B cell (primary cell): ENCODE measurements at places on chromosomes 7 and 10.

DNA sequence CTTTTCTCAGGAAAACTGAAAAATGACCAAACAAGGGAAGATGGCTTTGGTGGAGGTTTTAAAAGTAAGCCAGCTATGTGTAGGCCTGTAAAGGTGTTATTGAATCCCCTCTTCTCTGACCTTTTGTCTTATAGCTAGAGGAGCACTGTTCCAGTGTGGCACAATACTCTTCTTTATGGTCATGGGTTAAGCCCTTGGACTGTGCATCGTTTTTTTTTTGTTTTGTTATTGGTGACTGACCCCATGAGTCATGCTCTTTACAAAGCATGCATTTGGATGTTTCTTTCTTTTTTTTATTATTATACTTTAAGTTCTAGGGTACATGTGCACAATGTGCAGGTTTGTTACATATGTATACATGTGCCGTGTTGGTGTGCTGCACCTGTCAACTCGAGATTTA is 19.6 kb upstream of the FAM25A start:
- no peak for DNase-seq

- no peak for DNase-seq
These were observed 991 bp upstream of the FAM204A start for GRCh38 chr10:118343115-118343514.

DNA sequence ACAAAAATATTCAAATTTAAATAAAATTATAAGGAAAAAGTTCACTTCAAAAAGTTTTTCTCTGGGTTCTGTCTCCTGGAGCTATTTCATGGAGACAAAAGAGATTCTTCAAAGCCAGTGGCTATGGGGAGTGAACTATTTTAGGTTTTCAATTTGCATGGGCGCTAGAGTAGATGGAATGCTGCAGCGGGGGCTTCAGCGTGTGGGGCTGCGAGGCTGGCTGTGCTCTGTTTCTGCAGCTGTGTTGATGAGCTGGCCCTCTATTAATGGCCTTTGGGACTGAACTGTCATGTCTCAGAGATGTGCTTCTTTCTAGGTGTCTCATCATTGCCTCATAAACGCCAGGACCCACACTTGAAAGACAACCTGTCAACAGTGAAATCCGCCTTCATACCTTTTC is 108.4 kb upstream of the NPY start:
- no peak for DNase-seq

- no peak for DNase-seq
These were observed 7.6 kb upstream of the CPN1 start for GRCh38 chr10:100089241-100089640.

- DNase-seq: peak; percentile 80
These were observed 712 bp downstream of the ITPRIP start for GRCh38 chr10:104337521-104337984.

DNA sequence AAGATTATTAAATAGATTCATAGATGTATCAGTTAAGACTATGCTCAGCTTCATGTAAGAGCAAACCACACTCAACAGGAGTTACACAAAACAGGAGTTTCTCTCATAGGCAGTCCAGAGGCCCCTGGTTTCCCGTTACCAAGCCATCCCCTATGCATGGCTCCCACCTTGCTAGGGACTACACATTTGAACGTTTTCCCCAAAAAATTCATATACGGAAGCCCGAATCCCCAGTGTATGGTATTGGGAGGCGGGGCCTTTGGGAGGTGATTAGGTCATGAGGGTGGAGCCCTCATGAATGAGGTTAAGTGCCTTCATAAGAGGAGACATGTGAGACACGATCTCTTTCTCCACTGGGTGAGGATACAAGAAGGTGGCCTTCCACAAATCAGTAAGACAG is 29.1 kb downstream of the RSU1 start:
- DNase-seq: no peak

- DNase-seq: no peak
These were observed 49.8 kb upstream of the FHIP2A start for GRCh38 chr10:114771749-114772148.
